ENCODE measurements at places on chromosomes 7 and 10.

DNA sequence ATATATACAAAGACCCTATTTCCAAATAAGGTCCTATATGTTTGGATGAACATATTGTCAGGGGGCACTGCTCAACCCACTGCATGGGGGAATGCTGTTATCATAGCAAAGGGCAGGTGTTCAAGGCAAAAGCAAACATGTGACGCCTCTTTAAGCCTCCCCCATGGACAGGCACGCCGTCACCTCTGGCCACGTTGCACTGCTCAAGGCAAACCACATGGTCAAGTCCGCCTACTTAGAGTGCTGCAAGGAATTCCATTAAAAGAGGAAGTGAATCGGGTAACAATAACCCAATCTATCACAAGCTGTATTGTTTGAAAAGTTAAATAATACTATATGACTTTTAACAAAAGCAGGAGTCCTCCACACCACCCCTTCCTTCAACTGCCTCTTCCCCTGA, 8.8 kb upstream of the CALD1 start:
- DNase-seq, result no peak

GRCh38 chr7:54995610-54996363, 23.0 kb upstream of the EGFR start:
- DNase-seq, result no peak

DNA sequence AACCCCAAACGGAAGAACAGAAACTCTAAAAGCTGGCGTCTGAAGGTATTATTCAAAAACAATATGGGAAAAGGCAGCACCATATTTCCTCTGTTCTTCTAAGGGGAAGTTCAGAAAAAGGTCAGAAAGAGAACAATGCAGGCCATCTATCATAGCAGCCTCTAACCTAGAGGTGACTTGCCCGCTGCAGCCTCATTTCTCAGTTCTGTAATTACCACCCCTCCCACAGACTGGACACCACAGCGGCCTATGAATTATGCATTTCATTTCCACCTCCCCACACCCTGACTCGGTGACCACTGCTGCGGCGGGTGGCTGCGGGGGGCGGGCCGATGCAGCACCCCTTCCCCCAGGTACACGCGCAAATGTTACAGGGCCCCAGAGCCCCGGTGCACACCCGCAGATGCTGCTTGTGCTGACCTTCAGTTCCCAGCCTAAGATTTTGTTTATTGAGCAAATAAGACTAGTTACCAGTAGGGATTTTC, 125.5 kb downstream of the CLEC2L start:
- DNase-seq, result peak; percentile 81

GRCh38 chr10:86698207-86698940, 30.1 kb downstream of the LDB3 start:
- DNase-seq, result no peak

DNA sequence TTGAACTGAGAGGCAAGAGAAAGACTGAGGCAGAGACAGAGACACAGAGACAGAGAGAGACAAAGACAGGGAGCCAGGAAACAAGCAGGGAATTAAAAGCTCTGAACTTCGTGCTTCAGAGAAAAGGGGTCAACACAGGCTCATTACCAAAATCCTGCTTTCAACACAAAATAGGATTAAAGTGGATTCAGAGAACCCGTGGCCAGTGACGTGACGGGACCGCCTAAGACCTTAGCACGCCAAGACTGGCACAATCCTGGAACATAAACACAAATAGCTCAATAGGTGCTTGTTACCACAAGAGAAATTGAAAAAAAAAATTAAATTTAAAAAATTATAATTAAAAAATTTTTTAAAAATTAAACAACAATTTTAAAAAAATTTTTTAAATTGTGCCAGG, 21.5 kb downstream of the ASB13 start:
- DNase-seq, result no peak

GRCh38 chr7:101169110-101169837, 3.9 kb upstream of the VGF start:
- DNase-seq, result no peak

GRCh38 chr10:20855398-20856038, 41.6 kb downstream of the NEBL start:
- DNase-seq, result peak; percentile 32

DNA sequence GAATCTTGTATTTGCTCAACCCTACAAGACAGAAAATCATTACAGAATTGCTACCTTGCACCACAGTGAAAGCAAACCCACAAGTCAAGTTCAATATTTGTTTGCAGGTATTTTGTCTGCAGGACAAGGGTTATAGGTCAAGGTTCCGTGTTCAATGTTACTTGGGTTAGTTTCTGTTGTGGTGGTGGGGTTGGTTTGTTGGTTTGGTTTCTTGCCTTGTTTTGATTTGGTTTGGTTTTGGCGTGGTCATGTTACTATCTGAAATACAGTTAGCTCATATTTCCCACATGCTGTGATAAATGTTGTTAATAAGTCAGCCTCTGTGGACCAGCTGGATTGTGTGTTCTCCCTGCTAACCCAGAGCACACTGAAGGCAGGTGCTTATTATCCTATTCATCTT, 75.6 kb upstream of the INSIG1 start:
- DNase-seq, result no peak

DNA sequence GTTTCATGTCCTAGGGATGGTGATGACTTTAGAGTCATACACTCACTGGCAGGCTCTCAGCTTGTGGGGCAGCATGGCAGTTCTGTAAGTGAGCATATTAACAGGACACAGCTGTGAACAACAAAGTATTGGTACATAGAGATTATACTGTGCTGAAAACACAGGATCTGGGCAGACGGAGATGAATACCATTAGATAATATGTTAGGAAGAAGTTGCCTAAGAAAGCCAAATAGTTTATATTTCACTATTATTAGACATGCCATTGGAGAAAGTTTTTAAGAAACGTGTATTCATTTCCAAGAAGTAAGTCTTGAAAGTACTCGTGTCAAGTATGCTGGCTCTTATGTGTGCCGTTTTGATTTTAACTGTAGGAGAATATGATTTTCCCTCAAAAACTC, 274.5 kb downstream of the INHBA start:
- no peak for DNase-seq

GRCh38 chr10:47318706-47319105, 3.5 kb upstream of the GDF2 start:
- no peak for DNase-seq

DNA sequence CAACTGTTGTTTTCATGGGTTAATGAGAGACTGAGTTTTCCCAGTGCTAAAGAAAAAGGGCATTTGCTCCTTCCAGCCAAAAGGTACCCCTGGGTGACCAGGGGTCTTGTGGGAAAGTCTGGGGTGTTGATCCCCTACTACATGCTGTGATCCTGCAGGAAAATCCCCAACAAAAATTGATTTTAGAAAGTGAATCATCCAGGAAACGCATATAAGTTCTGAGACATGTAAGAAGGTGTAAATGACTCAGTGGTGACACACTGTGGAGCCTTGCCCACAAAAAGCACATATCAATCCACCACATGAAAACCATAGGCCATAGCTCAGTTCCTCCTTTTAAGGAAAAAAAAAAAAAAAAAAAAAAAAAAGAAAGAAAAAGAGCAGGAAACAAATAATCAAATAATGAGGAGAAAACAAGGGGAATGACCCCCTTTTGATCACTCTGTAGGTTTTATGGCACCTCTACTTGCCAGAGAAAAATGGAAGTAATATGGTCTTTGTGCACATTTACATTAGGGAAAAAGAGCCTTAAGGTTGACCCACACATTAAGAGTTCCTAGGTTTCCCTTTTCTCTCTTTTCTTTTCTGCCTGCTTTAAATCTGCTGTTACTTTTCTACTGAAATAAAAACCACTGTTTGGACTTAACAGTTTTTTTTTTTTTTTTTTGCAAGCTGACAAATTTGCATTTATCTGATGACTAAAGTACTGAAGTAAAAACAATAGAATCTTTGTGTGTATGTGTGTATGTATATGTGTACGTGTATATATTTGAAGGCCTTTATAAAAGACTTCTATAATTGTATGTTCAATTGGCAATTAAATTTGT, 386.0 kb downstream of the KIF20B start:
- DNase-seq, result no peak

DNA sequence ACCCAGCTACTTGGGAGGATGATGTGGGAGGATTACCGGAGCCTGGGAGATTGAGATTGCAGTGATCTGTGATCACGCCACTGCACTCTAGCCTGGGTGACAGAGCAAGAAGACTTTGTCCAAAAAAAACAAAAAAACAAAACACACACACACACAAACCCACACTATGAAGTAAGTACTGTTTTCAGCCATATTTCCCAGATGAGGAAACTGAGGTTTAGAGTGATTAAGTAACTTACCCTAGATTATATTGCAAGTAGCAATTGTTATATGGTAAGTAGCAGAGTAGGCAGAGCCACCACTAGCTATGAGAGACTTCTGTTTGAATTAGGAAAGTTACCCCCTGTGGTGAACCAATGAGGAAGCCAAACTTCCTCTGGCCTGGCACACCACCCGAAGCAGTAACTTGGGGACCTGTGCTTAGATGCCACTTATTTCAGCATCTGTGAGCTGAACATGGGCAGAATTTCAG, 61.9 kb downstream of the MCU start:
- peak; percentile 96 for DNase-seq

DNA sequence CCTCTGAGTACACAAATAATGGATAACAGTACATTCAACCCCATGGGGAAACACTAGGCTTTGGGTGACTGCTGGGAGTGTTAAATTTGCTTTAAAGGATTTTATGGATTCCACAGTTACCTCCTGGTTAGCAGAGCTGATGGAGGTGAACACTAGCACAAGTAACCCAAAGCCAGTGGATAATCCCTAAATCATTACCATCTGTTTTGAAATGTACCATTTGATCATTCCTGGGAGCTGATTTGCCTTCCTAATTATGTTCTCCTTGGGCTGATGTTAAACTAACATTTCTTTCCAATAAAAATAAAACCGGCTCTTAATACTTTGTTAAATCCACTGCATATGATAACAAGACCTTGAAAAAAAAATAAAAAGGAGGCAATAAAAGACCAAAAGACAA, 493.9 kb downstream of the PLXNA4 start:
- DNase-seq, result no peak

- DNase-seq, result no peak
Observed at GRCh38 chr7:95660023-95660434, 63.7 kb upstream of the PDK4 start.

DNA sequence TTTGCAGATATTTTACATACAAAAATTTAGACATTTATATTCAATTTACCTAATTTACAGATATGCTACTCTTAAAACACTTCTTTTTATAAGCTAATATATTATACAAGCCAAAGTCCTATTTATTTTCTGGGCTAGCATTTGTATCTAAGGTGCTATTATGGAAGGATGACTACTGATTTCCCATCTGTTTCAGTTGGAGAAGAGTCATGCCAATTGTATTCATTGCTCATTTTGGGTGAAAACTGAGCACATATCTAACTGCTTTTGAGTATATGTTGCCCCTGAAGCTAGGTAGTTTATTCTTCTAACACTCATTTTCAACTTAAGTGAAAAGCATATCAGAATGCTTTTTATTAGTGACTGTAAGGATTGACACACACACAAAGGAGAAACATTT, 172.9 kb downstream of the CDK14 start:
- DNase-seq, result no peak

GRCh38 chr10:34543716-34544115, 271.4 kb downstream of the PARD3 start:
- no peak for DNase-seq

DNA sequence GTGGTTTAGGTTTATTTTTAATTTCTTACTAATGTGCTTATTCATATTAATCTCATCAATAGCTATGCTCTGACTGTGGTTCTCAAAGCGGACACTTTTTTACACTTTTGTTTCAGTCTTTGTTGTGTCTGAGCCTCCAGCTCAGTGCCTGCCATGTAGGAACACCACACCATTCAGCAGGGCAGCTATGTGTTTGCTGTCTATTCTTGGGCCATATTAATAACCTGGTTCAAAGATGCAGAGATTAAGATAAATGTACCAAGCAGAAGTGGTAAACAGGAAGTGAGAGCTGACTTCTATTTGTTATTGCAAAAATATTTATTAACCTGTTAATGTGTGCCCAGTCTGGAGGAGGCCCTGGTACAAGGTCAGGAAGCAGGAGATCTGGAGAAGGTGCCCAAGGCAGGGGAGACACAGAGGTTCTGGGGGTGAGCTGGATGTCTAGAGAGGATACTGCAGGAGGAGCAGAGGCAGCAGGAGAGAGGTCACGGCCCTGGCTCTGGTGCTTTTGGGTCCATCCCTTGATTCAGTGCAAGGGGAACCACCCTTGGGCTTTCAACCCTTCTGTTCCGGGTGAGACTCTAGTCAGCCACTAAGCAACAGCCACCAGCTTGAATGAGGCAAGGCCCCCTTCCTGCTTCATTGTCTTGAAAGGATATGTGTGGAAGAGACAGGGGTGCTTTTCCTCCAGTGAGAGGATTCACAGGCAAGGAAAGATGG, 1.9 kb downstream of the TBXAS1 start:
- DNase-seq, result no peak

GRCh38 chr7:81886211-81886764, 116.4 kb upstream of the HGF start:
- no peak for DNase-seq

GRCh38 chr7:22002726-22003125, 57.0 kb upstream of the CDCA7L start:
- DNase-seq, result no peak

GRCh38 chr7:2138146-2138765, 94.5 kb downstream of the MAD1L1 start:
- no peak for DNase-seq

GRCh38 chr10:1461016-1461415, 276.3 kb downstream of the ADARB2 start:
- no peak for DNase-seq

DNA sequence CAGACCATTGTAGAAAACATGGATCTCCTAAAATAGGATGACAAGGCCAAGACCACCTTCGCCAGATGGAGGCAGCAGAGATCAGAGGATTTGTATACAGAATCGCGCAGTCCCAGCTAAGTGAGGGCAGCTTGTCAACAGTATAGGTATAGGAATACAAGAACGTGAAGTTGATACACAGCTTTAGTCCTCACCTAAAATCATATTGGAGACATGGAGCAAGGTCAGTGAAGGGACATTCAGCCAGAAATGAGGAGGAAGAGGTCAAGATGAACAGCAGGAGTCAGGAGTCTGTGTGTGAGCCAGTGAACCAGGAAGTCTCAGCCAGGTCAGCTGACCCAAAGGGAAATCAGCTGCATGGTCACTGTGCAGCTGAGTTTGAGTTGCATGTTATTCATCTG, 263.4 kb upstream of the PRKCQ start:
- peak; percentile 45 for DNase-seq

DNA sequence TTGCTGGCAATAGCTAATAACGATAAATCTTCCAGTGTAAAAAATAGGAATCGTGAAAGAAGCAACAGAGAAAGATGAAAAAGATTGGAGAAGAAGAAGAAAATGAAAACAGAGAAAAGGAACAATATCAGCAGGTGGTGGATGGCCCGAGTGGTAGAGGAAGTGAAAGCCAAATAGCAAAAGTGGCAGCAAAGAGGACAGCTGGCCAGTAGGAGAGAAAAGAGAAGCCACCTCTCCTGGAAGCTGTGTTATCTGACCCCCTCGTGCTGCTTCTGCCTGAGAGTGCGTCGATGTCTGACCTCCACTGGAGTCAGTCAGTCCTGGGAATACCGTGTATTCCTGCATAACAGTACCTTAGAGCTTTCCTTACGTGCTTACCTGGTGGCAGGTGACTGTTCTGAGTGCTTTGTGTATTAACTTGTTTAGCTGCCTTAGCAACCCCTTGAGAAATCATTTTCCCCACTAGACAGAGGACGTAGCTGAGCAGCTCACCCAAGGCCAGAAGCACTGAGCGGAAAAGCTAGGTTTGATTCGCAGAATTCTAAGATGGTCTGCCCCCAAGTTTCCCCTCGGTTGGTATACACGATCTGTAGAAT, 88.3 kb downstream of the CHN2 start:
- no peak for DNase-seq

All from AML-193 (cell line).